Thoracic aorta (tissue), 2 donors: ENCODE measurements at places on chromosomes 1 and 21.

- no peak for DNase-seq
Measured at GRCh38 chr1:221756830-221757551, 15.1 kb upstream of the DUSP10 start.

DNA sequence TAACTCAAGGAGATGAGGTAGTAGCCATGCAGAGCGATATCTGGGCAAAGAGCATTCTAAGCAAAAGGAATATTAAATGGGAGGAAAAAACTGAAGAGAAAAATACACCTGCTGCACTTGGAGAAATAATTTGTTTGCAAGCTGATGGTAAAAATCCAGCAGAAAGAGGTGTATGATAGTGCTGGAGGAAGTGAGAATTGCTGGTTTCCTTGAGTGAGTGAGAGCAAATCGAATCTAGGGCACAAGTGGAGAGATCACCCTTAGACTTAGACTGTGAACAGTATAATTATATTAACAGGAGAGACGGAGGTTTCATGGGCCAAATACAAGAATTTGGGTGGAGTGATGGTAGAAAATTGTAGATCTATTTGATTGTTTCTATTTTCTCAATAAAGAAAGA, 2.7 kb upstream of the CR1 start:
- DNase-seq, result no peak

DNA sequence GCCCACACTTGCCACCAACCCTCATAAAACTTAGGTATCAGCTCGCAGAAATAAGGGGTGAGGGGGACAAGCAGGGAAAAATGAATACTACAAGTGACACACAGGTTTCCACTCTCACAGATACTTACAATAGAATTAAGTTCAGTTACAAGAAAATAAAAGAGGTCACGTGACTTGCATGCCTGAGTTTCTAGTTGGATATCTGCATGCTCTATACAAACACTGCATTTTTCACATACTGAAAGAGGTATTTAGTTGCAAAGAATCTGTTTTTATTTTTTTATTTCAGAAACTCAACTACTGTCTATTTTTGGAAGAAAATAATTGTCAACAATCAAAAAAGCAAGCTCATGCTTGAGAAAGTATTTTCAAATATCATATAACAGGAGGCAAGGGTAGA, 43.5 kb downstream of the DPYD start:
- no peak for DNase-seq

DNA sequence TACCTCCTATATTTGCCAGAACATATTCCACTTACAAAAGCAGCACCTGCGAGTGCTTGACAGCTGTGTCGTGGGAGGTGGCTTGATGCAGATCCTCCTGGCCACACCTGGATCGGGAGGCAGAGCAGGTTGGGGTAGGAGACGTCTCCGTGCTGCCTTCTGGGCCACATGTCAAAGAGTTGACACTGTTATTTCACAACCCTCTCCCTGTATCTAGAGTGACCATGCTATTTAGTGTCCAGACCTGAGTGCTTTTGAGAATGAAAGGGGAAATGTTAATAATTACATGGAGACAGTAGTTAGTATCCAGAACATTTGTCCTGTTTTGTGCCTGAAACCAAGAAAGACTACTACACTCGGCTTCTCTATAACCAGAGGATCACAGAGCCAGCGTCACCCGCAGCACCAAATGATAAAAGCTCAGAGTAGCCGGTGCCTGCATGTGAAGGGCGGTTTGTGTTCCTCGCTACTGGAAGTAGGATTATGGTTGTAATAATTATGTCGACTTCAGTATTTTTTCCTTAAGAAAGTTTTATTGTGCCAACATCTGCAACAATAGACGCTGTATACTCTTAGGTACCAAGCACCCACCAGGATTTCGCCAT, 77.1 kb downstream of the GALNT2 start:
- no peak for DNase-seq

DNA sequence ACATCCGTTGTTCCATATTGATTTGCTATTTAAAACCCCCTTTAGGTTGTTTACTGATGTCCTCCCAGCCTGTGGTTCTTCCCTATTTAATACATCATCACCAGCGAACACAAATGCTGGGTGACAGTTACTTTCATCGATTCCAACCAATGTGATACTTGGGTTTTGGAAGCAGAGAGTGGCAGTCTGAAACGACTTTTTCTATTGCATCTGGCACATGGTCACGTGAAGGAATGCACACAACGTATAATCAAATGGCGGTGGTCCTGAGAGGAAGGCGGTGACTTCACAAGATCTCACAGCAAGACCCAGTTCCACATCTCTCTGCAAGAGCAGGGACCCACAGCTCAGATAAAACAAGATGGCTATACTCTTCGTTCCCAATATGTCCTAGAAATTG, 213.9 kb downstream of the DSCAM start:
- DNase-seq, result no peak

- no peak for DNase-seq
Measured at GRCh38 chr1:157700732-157701131, at the start of gene FCRL3. Gene FCRL3, minus strand, starts transcription at chr1:157700769. Its CDS starts 280 bp downstream, at chr1:157700489.

DNA sequence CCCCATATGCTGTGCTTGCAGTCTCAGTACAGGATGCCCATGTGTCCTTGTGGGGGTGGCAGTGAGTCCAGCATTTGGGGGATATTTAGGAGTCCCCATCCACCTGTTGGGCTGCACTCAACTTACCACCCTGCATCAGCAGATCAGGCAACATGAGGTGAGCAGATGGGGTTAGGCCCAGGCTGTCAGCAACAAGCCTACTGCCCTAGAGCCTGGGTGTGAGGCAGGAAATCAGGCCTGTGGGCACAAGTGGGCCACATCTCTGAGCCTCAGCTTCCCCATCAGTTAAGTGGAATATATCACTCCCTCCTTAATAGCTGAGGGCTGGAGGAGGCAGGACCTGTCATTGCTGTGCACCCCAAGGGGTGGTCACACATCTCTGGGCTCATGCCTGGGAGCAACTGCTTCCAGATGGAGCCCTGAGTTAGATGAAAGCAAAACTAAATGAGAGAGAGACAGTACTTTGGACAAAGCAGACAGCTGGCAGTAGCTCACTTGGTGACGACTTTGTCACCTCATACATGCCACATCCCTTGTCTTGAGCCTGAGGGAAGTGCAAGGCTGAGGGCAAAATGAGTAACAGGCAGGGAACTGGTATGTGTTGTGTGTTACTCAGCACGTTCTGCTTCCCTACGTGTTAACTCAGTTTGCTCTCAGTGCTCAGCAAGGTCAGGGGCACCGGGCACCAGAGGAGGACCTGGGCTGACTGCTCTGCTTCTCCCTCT, 48.4 kb downstream of the TRIM11 start:
- DNase-seq, result no peak

GRCh38 chr1:65694933-65695332, 97.8 kb upstream of the PDE4B start:
- no peak for DNase-seq
